Activated T-cell treated with anti-CD3 and anti-CD28 coated beads for 48 hours (primary cell): ENCODE measurements at places on chromosomes 7 and 10.

- DNase-seq: peak; percentile 23
Measured at GRCh38 chr10:113961182-113962031, 82.3 kb upstream of the ADRB1 start.

DNA sequence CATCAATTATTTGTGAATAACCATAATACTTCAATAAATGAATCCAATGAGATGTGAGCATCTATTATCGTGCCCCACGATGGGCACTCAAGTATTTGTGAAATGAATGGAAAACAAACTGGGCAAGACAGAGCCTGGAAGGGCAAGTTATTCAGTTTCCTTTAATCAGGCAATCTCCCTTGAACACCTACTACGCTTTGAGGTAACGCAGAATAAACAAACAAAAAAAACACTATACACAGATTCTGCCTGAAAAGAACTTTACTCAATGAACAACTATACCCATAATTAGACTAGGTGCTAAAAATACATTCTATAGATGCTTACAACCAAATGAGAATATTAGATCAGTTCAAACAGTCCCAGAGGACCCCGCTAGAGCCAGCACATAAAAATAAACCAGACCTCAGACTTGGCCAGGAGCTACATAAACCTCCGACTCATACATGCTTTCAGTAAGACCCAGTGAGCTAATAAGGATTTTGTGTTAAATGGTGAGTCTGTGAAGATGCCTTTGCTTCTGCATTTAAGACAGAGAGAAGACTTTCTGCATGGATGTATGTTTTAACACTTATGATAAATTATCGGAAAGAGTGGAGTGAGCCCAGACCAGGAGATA, 121.3 kb downstream of the MPP7 start:
- DNase-seq: no peak

DNA sequence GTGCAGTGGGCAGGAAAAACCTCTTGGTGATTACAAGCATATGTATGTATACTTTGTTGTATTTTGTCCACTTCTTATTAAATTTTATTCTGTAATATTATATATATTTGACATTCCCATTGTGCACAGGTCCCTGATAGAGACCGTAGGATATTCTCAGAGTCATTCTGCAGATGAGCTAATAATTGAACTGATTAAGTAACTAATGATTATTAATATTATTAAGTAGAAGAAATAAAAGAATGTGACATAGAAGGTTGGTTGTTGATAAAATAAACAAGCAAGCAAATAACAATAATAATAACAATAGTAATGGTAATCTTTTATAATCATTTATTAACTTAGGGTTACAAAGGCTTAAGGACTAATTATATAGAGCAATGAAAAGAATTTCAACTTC, 780.6 kb upstream of the ZWINT start:
- DNase-seq: no peak

- DNase-seq: no peak
Measured at GRCh38 chr10:61692447-61693010, 29.8 kb downstream of the CABCOCO1 start.

DNA sequence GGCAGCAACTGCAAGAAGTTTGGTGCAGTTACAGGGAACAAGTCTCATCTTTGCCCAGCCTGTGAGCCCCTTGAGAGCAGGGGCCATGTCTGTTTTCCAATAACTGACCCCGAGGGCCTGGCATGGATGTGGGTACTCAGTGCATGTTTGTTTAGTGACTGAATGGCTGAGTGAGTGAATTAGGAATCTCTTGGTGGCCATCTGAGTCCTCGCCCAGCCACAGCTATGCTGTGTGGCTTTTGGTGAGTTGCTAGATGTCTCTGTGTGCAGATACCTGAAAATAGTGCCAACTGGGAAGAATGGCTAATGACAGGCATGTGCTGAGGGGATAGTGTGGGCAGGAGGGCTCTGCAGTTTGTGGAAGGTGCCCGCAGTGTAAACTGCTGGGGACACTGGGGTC, 54.4 kb upstream of the PCBD1 start:
- DNase-seq: no peak

GRCh38 chr7:133784486-133785001, 342.6 kb upstream of the LRGUK start:
- no peak for DNase-seq

DNA sequence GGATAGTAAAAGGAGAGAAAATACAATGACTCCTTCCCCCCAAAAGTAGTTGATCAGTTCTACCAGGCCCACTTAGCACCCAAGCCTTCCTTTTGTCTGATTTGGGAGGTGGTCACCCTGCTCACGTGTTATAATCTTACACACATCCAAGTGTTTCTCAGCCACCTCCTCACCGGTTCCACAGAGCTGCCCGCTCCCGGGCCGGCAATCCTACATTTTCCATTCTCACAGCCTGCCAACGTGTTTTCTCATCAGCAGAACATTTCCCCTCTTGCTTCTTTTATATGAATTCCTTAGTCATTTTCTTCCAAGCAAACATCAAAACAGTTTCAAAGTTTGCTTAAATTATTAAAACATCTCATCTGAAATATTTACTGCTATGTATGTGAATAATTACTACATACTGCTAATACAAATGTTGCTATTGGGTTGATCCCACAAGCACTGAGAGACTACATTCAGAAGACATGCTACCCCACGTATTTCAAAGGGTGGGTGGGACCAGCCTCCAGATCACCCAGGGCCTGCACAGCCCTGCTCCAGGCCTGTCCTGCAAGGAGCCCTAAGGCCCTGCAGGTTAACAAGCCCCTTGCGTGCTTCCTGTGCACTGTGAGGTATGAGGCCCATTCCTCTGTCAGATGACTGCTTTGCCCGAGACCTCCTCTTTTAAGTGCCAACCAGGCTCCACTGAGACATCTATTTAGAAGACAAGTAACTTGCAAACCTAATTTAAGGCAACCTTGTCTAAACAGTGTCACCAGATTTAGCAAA, 75.3 kb downstream of the GRB10 start:
- no peak for DNase-seq

GRCh38 chr10:29420744-29421143, 131.9 kb downstream of the LYZL1 start:
- DNase-seq: no peak

DNA sequence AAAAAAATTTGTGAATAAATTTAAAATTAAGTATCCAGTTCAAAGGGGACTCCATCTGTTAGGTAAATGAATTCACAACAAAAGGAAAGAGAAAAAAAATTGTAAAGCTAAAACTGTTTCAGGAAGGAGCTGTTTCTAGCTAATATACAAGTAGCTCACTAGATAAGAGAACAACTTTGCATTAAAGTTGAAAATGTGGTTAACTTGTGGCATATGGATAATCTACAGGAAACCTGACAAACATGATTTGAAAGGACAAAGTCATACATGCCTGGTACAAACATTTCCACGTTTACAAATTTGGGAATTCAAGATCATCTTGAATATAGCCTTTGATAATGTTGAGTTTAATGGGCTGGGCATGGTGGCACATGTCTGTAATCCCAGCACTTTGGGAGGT, 8.9 kb downstream of the NT5C3A start:
- DNase-seq: no peak

DNA sequence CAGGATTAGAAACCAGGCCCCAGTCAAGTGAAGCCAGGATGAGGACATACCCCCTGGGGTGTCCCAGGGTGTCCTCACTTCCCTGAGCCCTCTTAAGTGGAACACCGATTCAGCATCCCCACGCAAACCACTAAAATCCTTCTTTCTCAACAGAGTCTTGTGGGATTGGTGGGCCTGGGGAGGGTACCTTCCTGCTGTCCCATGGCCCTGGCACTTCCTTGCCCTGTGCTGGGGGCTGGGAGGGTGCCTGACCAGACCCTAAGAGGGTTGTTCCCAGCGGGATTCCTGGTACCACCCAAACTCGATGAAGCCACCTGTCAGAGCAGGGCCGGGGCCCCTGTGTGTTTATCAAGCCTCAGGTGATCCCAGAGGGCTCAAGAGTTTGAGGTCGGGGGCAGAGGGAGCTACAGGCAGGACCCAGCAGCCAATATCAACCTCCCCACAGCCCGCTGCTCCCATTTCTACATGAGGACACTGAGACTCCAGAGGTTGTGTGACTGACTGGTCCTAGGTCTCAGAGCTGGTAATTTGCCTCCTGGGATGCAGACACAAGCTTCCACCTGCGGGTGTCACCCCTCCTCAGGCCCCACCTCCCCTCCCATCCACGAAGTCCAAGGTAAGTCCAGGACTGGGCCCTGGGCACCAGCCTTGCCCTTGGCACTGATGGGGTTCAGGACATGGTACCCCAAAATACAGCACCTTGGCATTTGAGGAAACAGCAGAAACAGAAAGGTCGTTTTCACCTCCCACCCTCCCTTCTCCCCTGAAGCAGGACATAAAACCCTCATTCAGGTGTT, 31.4 kb downstream of the OAT start:
- DNase-seq: no peak
